ENCODE measurements at places on chromosomes 7 and 10. TPM values are rescaled to one million over a fixed set of nuclear protein-coding genes. Genes with fewer than 3 reads are reported as not detected.

Gene SFTPA2
- total RNA-seq: not detected

Gene ERLIN1
- 39.0 TPM for total RNA-seq

Gene CDCA7L
- 216 TPM for total RNA-seq

Gene PLXNA4
- under 0.01 TPM for total RNA-seq

Gene NODAL
- total RNA-seq: not detected

Gene C7orf33
- total RNA-seq: not detected

Gene ZNF33A
- total RNA-seq: 12.2 TPM

Gene STN1
- total RNA-seq: 24.1 TPM

Gene GDF10
- not detected for total RNA-seq

Gene ZNF467
- total RNA-seq: 9.8 TPM

Gene DKK1
- 932 TPM for total RNA-seq

Gene CAV1
- not detected for total RNA-seq

Gene FRMD4A
- 21.1 TPM for total RNA-seq

Gene SCIN
- total RNA-seq: not detected

Gene SORCS1
- total RNA-seq: not detected

Measured in G401 (cell line).